Fibroblast of mammary gland (primary cell): ENCODE measurements at places on chromosomes 7 and 10.

- no peak for DNase-seq
These were observed 87.0 kb upstream of the KMT2E start for GRCh38 chr7:104927055-104927454.

DNA sequence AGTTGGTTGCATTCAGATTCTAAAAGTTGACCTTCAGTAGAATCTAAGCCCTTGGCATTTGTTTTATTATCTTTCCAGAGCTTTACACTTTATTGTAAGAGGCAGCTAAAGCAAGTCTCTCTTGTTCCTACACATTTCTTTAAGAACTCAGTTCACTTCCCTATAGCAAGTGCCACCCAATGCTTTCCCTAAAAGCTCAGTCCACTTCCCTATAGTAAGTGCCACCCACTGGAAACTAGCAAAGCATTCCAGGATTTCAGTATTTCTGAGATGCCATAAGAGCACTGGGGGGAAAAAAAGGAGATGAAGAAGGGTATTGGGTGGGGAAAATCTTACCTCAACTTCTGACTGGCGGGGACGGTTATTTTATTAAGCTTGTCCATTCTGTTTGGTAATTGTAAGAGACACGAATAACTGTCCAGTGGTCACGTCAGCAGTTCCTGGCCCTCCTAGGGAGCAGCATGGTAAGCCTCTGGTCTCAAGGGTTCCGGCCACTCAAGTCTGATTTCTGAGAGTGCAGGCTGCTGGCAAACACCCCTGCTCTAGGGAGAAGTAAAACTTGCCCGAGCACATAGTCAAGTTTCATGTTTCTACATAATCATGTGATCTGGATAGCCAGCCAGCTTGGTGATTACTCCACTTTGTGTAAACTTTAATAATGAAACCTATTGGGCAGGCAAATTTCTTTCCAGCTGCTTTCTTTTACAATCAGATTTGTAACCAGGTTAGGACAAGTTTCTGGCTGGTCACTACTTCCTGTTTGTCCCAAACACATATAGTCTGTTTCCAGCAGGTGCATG, at the start of gene BLNK:
Gene BLNK, minus strand, starts transcription at position 554 of the 800 bp plus-strand sequence. Its CDS starts 171 bp downstream, at position 383.
- DNase-seq: peak; percentile 39

DNA sequence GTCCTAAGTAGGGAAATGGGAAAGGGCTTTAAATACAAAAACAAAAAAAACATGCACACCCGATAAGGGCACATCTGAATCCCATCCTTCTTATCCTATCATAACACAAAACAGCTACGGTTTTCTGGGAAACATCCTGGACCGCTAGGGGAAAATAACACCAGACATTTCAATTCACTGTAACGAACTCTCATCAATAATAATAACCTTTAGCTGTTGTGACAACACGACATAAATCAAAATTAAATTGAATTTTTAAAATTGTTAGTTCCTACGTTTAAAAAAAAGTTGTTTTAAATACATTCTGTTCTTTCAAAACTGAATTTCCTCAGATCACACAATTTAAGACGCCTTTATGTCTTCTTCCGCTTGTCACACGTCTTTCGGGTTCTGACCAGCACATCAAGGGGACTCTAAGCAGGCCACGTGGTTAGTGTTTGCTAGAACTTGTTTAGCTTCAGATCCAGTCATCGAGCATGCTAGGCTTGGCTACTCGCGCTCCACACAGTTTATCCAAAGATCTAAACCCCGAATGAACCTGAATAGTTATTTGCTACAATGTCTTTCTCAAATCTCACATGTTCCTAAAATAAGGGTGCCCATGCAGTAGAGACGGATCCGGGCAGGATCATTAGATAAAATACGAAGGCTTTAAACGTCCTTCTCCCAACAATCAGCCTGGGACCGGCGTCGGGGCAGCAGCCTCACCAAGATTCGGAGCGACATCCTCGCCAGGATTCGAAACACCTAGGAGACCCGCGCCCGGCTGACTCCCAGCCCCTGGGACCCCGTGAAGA, 839 bp downstream of the IKZF5 start:
- DNase-seq: peak; percentile 67

- DNase-seq: no peak
These were observed 73.0 kb downstream of the TCF7L2 start for GRCh38 chr10:113023017-113023416.

DNA sequence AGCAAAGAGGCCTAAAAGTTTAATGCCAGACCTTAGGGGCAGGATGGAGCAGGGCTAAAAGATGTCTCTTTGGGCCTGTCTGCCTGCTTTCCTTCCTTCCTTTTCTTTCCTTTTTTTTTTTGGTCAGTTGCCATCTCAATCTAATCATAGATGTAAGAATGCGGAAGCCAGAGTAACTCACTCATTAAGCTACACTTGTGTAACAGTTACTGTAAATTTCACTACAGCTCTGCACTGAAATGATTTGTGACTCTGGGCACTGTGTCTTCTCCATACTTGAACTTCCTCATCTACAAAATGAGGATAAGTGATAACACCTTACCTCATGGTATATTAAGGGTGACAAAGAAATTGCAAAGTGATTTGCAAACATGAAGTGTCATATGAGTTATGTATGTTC, 75.5 kb upstream of the AGK start:
- DNase-seq: no peak

DNA sequence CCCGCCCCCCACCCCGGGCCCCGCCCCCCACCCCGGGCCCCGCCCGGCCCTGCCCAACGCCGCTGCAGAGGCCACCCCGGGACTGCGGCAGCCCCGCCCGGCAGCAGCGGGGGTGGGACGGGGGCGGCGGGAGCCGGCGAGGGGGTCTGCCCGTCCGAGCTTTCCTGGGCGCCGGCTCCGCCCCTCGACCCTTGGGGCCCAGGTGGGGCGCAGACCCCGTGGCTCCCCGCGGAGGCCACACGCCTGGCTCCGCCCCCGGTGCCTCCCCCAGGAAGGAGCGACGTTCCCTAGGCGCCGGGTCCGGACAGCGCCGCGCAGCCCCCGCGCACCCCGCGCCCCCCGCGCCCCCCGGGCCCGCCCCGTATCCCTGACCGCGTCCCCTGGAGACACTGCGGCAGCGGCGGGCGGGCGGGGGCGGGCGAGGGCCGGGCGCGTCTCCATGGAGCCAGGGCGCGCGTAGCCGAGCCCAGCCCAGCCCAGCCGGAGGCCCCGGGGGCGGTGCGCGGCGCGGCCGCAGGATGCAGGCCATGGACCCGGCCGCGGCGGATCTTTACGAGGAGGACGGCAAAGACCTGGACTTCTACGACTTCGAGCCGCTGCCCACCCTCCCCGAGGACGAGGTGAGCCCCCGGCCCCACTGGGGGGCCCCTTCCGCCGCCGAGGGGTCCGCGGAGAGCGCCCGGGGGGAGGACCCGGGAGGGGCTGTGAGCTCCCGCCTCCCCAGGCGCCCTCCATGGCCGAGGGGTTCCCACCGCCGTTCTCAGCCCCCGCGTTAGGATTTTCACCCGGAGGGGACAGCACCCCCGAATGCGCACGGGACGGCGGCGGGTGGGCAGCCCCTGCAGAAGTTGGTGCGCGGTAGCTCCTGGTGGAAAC, at the start of gene KNDC1:
Gene KNDC1, plus strand, starts transcription at position 270 of the 876 bp plus-strand sequence. Its CDS starts 249 bp downstream, at position 519.
- peak; percentile 5 for DNase-seq

GRCh38 chr10:31322647-31323046, 3.6 kb downstream of the ZEB1 start:
- DNase-seq: peak; percentile 47

DNA sequence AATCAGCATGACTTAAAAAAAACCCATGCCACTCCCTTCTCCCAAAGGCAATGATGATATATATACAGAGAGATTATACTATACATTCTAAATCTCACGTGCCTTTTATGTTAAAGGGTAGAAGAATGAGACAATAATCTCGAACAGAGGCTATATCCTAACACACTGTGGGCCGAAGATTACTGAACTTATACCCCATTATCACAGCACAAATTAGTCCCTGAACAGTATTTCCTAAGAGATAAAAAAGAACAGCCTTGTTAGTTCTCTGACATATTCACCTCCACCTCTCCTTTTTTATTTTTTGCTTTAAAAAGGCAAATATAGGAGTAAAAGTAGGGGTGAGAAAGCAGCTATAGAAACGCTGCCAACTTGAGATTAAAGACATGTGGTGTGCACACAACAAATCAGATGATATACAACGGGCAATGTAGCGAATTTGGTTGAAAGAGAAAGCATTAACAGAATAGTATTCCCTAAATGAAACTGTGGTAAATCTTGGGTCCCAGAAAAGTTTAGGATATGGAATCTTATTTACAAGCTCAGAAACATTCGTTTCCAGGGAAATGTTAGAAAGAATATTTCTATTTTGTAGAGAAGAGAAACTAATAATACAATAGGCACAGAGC, 69.5 kb downstream of the JMJD1C start:
- DNase-seq: peak; percentile 63

DNA sequence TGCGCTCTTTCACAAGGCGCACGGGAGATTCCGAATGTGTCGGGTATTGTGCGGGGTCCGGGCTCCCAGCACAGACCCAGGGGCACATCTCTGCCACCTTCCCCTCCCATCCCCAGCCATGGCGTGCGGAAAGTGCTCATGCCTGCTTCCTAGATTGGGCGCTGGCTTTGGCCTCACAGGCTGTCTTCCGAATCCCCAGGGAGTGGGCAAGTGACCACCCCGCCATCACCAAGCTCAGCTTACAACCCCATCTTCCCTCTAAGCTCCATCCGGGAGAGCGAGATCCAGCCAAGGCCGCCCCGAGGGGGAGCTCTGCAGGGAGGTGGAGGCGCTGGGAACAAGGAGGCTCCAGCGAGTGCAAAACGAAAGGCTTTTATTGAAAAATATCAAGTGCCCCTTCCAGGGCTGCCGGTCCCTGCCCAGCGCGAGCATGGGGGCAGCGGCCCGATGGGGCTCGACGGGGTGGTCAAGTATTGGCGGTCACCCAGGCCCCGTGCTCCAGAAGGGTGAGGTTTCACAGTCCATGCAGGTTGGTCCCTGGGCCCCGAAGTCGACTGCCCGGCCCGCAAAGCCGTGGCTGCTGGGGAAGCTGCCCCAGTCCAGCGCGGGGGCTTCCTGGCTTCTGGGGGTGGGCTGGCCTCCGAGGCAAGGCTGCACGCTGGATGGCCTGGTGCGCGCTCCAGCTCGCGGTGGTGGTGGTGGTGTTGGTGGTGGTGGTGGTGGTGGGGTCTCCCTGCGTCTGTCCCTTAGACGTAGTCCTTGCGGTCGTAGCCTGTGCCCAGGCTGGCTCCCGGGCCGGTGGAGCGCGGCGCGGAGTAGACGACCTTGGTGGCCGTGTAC, 1.2 kb downstream of the CLDN3 start:
- no peak for DNase-seq

DNA sequence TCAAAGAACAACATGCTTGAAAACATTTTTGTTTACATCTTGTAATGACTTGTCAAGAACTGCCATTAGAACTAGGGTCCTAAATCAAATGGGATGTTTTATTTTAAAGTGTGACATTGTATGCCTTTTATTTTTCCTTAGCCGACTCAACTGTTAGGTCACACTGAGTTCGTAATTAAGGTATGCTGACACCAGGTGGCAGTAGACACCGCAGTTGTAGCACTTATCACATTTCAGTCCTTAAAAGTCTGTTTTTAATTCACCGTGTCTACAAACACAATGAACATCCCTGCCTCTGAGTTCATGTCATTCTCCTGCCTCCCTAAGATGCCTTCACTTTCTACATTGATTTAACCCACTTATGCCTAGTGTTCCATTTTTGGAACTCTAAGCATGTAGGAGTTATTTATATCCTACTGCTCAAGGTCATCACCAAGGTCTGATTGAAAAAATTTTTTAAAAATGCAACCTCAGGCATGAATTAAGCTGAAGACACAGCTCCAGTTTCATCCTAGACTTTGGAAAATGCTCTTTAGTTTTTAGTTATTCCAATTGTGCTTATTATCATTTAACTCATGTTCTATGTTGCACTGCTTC, 186.1 kb downstream of the BMPER start:
- peak; percentile 81 for DNase-seq
